ENCODE measurements at places on chromosomes 4 and X. TPM values are rescaled to one million over a fixed set of nuclear protein-coding genes. Genes with fewer than 3 reads are reported as not detected.

Gene GABRQ
- total RNA-seq = not detected

DNA sequence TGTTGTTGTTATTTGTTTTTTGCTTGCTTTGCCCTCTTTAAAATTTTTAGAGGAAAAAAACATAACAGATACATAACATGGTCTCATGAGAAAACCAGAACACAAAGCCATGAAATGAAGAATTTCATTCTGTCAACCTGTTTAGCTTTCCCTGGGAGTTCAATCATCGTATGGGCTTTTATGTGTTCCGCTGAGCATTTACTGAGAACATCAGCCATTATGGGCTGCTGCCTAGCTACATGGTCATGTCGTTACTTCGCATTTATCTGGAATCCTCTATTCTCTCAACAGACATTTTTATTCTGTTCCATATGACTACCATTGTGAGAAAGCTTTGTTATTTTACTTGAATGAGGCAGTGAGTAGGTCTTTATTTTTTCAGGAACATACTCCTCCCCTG is 51.4 kb downstream of the NDST3 start:
- no peak for DNase-seq

Gene NAA11
- not detected for total RNA-seq

DNA sequence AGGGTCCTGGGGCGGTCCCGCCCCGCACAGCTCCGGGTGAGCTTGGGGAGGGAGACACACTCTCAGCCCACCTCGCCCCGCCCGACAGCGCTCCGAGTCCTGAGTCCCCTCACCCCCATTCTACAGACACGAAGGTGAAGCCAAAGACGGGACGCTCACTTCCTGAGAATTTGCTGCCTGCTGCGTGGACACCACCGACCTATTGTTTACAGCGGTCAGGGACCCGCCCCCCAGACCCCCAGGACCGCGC is 796 bp upstream of the ZNF141 start:
- no peak for DNase-seq

GRCh38 chrX:111444881-111445280 is 32.9 kb upstream of the DCX start:
- DNase-seq = no peak

Gene ARX
- not detected for total RNA-seq

Gene HELT
- not detected for total RNA-seq

Gene PTPN13
- 2.9 TPM for total RNA-seq

Gene CXCL9
- 0.35 TPM for total RNA-seq

Gene CXCL8
- 25.6 TPM for total RNA-seq

DNA sequence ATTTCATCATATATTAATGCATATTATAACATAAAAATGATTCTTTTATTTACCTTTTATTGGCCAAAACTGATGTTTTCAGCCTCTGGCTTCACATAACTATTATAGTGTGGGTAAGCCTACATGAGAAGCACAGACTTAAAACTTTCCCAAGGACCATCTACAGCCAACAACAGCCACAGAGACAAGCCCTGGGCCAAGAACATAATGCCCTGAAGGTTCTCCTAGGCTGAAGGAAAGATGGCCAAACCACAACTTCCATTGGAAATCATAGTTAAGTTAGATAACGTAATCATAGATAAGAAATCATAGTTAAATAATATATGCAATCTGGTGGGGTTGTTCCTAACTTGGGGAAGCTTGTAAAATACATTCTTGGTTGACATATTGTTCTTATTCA is 280.0 kb upstream of the EMCN start:
- no peak for DNase-seq

DNA sequence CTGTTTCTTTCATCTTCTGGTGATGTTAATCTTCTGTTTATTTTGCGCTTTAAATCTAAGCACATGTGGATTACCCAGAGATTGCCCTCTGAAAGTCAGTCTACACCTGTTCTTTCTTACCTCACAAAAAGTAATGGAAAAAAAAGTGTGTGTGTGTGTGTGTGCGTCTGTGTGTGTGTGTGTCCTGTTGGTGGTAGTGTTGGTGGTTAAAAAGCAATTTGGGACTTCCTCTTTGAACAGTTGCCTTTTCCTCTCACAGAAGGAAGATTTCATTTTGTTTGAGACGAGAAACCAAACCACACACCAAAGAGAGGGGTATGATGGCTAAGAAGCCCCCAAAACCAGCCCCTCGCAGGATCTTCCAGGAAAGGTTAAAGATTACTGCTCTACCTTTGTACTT is at the start of gene STAP1:
TSS of gene STAP1 (plus strand) at position 235 of the 400 bp plus-strand sequence. CDS start at position 318, 83 bp downstream.
- DNase-seq = peak; percentile 74

DNA sequence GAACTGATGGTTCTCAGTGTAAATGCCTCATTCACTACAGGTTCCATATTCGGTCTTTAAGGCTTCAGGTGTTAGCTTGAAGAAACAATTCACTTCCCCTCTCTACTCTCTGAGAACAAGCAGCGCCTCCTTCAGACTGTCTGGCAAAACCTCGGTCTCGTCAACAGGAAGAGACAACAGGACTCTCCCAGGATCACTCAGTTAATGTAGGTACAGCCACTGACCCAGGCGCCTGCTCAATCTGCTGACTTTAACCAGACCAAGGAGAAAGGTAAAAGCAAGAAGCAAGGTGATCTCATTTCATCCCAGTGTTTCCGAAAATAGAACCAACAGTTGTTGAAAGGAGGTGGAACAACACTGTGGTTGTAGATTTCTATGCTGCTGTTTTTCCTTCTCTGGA is 102.2 kb downstream of the SLC2A9 start:
- DNase-seq = no peak

All from Peyer's patch (tissue), 4 donors.